Stimulated activated naive CD4-positive, alpha-beta T cell (primary cell): ENCODE measurements at places on chromosomes 1 and 21.

GRCh38 chr1:212591922-212592321, 16.6 kb upstream of the ATF3 start:
- DNase-seq, result no peak

- no peak for DNase-seq
Observed at GRCh38 chr1:59593798-59594790, 220.7 kb upstream of the HOOK1 start.

GRCh38 chr1:168348146-168348709, 67.6 kb downstream of the TBX19 start:
- no peak for DNase-seq

- DNase-seq, result no peak
Observed at GRCh38 chr1:230208619-230209261, 141.7 kb downstream of the GALNT2 start.

DNA sequence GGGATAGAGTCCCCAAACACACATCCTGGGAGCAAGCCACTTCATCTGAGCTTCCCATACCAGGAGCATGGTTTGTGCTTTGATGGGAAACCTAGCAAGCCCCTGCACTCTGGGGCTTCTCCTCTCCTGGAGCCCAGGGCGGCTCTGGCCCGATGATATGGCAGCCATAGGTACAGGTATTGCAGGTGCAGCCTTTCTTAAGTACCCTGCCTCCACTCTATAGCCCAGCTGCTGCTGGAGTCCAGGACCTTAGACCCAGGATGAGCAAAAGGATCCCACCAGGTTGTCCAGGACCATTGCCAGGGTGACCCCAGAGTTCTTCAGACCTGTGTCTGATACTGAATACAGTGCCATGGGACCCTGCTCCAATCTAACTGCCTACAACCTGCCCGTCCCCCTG, 4.2 kb downstream of the C1orf226 start:
- no peak for DNase-seq

DNA sequence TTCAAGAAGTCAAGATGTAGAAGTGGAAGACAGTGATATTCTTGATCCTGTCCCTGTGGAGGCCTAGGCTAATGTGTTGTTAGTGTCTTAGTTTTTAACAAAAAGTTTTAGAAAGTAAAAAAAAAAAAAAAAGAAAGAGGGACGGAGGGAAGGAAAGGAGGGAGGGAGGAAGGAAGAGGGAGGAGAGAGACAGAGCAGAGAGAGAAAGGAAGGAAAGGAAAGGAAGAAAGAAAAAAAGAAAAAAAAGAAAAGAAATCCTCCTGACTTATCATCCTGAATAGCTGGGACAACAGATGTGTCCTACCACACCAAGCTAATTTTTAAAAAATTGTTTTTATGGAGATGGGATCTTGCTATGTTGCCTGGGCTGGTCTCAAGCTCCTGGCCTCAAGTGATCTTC, 24.6 kb downstream of the PHACTR4 start:
- no peak for DNase-seq

DNA sequence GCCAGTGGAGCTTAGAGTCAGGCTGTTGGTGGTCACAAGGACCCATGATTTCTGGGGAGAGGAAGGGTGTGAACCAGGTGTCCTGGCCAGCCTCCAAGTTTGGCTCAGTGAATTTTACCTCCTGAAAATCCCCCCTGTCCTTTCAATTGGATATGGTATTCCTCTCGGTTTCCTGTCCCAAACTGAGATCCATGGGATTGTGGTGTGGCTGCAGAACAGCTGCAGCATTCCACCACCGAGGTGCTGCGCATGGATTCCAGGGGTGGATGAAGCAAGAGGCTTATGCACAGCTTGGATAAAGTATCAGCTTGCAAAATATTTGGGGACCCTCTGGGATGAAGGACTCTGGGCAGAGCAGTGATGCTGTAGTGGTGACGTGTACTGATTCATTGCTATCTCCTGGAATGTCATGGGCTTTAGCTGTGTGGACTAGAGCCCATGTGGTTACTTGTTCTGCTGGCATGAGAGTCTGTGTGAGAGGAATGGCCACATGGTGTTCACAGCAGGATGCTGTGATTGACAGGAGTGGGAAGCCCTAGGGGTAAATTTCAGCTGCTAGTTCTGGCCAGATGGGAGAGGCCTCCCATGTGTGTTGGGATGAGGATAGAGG, 148.7 kb upstream of the SPAG17 start:
- no peak for DNase-seq

GRCh38 chr1:232110281-232111090, 483.9 kb downstream of the DISC1 start:
- no peak for DNase-seq

DNA sequence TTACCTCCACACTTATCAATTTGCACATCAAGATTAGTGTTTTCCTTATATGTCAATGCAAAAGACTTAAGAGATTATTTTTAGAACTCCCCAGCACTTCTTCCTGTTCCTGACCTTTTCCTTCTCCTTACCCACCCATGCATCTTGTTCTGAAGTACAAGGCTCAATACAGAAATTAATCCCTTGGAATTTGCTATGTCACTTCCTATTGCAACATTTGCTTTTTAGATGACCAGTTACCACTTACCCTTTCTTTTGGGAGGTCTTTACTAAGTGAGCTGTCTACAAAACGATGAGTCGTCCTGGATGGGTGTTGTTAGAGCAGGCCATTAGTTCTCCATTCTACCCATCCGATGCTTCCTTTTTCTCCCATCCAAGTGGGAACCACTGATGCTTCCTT, 221.2 kb downstream of the FMN2 start:
- no peak for DNase-seq

DNA sequence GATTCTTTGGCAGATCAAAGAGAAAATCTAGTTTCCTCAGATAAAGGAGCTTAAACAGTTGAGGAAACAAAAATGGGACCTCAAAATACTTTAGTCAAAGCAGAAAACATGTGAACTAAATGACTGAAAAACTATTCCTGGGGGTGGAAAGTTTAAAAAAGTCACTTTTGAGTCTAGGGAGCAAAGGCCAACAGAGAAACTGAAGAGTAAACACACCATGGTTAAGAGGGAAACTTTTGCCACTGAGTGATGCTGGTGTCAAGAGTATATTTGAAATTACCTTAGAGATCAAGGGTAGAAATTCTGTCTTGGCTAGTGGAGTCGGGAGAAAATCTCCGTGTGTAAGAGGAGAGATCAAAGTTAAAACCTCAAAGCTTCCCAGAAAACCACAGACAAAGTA, 501.2 kb upstream of the ADGRL4 start:
- DNase-seq, result no peak

DNA sequence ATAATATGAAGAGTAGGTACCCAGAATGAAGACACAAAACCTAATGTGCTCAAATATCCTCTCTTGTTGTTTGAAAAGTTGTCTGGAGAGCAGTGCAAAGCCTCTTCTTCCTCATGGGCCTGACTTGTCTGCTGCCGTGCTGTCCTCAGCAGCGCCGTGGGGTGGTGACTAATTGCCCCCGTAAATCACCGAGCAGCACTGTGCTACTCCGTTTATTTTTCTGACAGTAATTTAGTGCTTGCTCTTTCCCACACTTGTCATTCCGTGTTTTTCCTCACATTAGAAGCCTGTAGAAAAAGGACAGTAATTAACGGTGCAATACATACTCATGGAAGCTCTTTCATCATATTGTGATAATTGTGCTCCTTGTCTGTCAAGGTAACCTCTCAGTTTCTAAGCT, 114.8 kb upstream of the BARHL2 start:
- no peak for DNase-seq

DNA sequence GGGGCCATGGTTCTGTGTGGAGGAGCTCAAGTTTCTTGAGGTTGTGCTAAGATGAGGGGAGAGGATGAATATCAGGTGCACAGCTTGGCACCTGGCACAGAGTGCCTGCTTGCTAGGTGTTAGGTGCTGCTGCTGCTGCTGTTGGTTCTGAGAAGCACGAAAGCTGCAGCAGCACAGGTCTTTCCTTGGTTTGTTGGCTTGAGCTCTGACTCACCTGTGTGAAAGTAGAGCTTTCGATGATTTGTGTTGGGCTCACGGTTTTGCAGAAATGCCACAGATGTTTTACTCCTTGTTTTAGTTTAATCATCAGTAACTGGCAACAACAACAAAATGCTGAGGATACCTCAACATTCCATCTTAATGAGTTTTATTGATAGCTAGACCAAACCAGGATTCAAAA, 221.6 kb downstream of the BRINP2 start:
- no peak for DNase-seq

DNA sequence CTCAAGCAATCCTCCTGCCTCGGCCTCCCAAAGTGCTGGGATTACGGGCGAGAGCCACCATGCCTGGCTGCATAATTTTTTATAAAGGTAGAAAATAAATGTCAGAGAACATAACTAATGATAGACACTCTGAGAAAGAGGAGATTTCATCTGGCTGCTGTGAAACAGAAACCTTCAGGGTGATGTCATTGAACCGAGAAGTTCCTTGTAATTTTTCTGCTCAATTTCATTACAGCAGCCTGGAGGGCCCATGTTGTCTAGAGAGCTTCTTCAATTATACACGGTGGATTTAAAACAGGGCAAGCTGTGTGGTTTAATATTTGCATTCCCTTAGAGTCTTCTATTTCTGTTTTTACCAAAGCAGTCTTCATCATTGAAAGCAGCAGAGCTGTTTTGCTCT, 64.3 kb upstream of the MORC3 start:
- no peak for DNase-seq

DNA sequence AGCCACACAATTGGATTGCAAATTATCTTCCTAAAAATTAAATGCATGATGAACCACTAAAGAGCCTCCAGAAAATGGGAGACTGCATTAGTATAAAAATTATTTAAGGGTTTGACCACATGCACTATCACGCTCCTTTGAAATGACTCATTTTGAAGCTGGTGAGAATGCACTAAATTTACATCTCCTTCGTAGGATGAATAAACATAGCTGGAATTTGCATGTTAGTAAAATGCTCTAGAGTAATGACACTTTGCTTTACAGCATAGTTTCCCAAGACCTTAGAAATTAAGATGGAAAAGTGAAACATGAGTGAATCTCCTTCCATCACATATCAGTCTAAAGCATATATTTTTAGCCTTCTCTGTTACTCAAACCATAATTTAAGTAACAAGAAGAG, 2.4 kb downstream of the PLPPR4 start:
- no peak for DNase-seq

GRCh38 chr1:8845104-8846097, 28.0 kb upstream of the RERE start:
- no peak for DNase-seq

DNA sequence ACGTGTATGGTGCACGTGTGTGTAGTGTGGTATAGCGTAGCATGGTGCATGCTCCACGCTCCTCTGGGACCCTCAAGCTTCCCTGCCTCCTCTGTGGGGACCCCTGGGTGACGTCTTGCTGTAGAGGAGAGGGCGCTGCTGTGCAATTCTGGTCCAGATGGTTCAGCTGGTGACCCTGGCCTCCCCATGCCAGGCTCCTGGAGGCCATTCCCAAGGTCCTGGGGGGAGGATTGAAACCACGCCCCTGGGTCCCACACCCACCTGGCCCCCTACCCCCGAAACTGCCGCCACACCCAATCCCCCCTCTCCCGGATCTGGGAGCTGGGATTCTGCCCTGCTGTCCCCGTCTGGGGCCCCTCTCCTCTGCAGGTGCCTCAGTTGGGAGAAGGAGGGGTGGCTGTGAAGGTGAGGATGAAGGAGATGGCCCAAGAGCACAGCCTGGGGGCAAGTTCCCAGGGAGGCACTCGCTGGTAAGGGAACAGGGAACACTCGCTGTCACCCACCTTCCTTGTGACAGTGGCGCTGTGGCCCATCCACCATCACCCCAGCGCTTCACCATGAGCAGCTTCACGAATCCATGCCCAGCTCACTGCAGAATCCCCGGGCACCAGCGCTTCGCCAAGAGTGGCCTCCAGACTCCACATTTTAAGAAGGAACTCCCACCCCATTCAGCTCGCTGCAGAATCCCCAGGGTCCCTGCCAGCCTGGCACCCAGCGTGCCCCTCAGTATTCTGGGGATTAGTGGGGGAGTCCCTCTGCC, 38.0 kb downstream of the WDR4 start:
- no peak for DNase-seq

DNA sequence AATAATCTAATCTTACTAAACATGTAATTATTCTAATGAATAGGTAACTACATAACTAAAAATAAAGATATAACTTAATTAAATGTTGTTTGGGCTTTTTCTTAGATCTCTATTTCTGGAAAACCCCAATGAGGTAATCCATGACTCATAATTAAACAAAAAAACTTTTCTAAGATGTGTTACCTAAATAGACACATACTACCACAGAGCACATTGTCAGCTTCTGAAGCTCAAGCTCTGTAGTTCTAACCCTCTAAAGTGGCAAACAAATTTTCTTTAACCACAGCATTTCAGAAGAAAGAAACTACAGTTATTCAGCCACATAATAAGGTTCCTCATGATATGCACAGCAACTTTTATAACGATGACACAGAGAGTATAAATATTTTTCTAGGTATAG, 4.2 kb downstream of the OR6K3 start:
- no peak for DNase-seq

DNA sequence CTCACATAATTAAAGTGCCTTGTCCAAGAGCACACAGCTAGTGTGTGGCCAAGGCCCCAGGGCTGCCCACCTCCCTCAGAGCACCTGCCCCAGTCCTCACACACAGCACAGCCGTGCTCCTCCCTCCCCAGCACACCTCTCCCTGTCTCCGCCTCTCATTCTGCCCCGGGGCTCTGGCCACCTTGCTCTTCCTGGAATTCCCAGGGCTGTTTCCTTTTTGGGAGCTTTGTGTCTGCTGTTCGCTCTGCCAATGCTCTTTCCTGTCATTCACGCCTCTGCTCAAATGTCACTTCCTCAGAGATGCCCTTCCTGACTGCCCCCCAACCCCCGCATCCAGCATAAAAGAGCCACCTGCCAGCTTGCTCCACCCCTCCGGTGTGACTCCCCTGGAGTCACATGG, 13.3 kb downstream of the SLC6A17 start:
- no peak for DNase-seq

DNA sequence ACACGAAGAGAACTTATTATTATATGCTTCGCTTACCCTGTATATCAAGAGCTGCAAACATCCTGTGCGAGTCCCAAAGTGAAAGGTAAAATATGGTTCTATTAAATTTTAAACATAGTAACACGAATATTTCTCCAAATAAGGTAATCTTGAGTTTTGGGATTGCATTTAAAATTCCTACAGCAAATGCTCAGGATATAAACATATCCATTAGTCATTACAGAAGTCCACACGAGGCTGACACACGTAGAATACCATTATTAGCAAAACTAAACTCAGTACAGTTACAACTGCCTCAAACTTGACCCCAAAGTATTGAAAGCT, 282 bp upstream of the LYPLAL1 start:
- DNase-seq, result no peak

- DNase-seq, result no peak
Observed at GRCh38 chr1:50766688-50767087, 193.4 kb downstream of the FAF1 start.

DNA sequence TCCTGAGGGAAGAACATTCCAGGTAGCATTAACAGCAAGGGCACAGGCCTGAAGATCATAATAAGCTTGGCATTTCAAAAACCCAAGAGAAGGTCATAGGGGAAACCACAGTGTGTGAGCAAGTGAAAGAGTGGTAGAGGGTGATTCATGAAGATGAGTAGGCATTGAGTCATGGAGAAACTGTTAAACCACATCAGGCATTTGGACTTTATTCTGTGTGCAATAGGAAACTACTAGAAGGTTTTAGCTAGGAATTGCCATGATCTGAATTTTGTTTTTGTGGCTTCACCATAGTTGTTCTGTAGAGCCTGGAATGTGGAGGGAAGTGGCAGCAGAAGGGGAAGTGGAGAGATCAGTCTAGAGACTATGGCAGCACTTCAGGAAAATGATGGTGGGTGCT, 359.0 kb upstream of the PTBP2 start:
- no peak for DNase-seq
